ENCODE measurements at places on chromosomes 4 and X.

GRCh38 chr4:3223956-3224748 is 24.8 kb upstream of the MSANTD1 start:
- DNase-seq: no peak

GRCh38 chrX:144681501-144681900 is 565.8 kb upstream of the SPANXN1 start:
- DNase-seq: no peak

GRCh38 chrX:123424546-123424945 is 240.5 kb downstream of the GRIA3 start:
- DNase-seq: no peak

GRCh38 chr4:54495641-54496040 is 162.1 kb upstream of the KIT start:
- no peak for DNase-seq

GRCh38 chr4:77652237-77652897 is 46.7 kb downstream of the CXCL13 start:
- DNase-seq: no peak

GRCh38 chr4:168551945-168552695 is 55.3 kb downstream of the PALLD start:
- no peak for DNase-seq

GRCh38 chrX:143854006-143854405 is 29.9 kb upstream of the UBE2NL start:
- DNase-seq: no peak

DNA sequence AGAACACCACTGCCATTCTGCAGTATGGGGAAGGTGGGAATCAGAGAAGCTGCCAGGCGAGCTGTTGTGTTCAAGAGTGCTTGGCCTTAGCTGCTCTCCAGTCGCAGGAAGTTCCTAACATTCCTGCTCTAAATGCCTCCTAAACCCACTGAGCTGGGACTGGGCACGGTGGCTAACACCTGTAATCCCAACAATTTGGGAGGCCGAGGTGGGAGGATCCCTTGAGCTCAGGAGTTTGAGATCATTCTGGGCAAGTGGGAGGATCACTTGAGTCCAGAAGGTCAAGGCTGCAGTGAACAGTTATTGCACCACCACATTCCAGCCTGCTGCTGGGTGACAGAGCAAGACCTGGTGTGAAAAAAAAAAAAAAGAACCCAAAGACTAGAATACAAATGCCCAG is 690.3 kb upstream of the FAM241A start:
- DNase-seq: no peak

DNA sequence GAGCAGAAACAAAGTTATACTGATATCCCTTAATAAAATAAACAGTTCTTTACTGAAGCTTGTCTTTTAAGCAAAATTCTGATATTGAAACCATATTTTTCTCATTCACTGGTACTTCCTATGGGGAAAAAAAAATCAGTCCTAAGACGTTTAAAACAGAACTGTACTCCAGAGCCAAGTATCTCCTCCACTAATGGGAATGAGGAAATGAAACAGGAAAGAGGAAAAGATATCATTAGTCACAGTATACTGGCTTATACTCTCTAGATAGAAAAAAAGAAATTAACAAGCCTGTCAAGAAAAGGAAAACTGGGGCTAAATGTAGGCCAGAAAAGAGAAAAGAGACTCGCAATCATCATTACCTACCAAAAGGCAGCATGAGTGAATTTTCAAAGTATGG is 252.7 kb downstream of the CENPC start:
- no peak for DNase-seq

DNA sequence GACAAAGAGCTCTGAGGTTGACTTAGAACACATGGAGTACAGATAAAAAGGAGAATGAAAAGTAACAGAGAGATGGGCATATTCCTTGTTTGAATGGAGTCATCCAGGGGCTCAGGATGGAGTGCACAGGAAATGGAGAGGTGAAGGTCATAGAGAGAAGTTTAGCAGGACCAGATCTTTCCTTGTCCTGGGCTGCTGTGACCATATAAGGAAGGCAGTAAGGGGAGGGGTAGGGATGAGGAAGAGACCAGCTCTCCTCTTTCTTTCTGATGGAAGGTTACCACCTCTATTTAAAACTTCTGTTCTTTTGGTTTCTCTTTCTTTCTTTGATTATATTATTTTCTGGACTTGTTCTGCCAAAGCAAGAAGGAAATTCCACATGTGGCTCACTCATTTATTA is 27.0 kb downstream of the AR start:
- no peak for DNase-seq

DNA sequence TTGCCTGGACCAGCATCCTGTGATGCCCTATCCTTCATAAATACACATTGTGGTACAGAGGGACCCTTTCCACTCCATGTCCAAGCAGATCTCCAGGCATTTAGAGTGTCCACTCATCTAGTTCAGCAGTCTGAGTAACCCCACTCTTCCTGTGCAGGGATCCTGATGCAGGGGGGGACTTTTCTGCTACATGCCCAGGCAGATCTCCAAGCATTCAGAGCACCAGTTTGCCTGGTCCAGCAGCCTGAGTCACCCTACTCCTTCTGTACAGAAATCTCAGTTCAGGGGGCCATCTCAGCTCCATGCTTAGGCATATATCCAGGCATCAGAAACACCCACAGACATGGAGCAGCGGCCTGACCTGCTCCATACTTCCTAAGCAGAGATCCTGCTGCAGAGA is 1089.8 kb downstream of the FAT4 start:
- DNase-seq: no peak

DNA sequence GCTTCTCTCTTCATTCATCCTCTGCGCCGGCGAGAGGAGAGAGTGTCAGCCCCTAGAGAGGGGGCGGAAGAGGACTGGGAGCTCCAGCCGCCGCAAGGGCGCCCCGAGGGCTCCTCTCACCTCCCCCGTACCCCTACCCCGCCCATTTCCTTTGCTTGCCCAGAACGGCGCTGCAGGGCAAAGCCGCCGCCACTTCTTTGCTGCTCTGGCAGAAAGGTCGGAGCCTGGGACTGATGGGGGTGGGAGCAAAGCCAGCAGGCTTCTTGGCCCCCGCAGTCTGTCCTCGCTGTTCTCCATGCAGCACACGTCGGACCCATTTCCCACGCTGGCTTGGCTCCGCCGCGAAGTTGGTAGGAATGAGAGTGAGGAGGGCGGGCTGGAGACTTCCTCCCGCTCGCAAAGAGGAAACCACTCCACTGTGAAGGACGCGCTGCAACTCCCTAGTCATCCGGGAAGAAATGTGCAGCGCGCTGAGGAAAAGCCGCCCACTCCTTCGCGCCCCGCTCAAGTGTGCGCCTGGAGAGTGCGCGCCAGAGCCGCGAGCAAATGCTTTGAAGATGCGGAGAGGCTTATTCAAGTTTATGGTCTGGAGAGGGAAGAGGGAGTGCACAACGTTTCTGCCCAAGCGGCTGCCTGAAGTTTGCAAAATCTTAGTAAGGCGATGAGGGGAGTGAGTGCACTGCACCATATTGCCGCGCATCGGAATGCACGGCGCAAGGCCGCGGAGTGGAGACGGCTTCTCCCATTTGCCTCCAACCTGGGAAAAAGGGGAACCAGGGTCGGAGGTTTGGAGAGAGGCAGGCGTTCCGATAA is 2.8 kb upstream of the PCDH7 start:
- no peak for DNase-seq

- DNase-seq: no peak
Observed at GRCh38 chr4:138835832-138836533, 179.6 kb upstream of the NOCT start.

GRCh38 chrX:132940727-132941327 is 17.6 kb downstream of the HS6ST2 start:
- DNase-seq: no peak

Measured in activated CD4-positive, alpha-beta T cell treated with anti-CD3 and anti-CD28 coated beads, Interleukin-2, amount 50 U/mL, for 4 hours (primary cell).